ENCODE measurements at places on chromosomes 12 and 14.

DNA sequence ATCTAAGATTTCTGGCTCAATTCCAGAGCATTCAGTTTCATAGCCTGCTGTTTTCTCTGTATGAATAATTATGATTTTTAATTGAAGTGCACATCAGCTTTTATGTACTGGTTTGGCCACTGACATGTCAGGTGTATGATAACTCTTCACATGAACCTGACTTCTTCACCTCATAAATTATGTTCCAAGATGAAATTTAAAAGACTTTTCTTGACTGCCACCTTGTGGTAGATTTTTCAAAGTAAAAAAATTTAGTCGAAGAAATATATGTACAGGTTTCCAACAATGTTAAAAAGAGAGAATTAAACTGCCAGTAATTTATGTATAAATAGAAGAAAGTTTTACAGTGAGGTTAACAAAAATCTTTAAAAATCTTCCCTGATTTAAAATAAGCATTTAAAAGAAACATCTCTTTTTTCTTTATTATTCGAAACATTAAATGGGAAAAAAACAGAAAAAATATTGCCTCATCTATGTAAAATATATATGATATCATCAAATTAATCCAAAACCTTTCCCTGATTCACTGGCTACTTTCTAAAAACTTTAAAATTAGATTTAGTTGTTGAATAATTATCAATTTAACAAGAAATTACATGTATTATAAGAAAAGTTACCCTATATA lies 124.9 kb upstream of the ATXN7L3B start:
- DNase-seq: no peak

GRCh38 chr14:73725116-73726024 lies 11.2 kb upstream of the PNMA1 start:
- DNase-seq: no peak

- DNase-seq: no peak
Observed at GRCh38 chr14:56816574-56817391, 6.5 kb upstream of the OTX2 start.

DNA sequence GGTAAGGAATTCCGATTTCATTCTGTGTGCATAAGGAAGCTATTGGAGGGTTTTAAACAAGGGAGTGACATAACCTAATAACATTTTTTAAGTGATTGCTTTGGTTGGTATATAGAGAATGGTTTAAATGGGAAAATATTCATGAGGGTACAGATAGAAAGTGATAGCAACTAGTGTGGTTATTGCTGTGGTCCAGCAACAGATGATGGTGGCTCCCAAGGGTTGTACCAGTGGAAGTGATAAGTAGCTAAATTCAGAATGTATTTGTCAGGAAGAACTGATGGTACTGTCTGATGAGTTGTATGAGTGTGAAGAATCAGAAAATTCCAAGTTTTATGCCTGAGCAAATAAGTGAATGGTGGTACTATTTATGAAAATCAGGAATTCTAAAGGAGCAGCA lies 2.6 kb upstream of the CNOT2 start:
- DNase-seq: no peak

GRCh38 chr12:53179687-53180219 lies 769 bp upstream of the ZNF740 start:
- DNase-seq: no peak

All from stimulated activated CD8-positive, alpha-beta memory T cell treated with anti-CD3 and anti-CD28 coated beads, Interleukin-15, amount 100 ng/mL, for 24 hours (primary cell).